HT1080 (cell line): ENCODE measurements at places on chromosomes 2 and 18. TPM values are rescaled to one million over a fixed set of nuclear protein-coding genes. Genes with fewer than 3 reads are reported as not detected.

LHCGR gene
- not detected in 2 replicates for total RNA-seq

CD226 gene
- 0.03 and 0.17 TPM in 2 replicates for total RNA-seq

UGT1A9 gene
- not detected in 2 replicates for total RNA-seq

BMP10 gene
- total RNA-seq = not detected in 2 replicates

TMEM18 gene
- total RNA-seq = 22.5 and 27.5 TPM in 2 replicates

COBLL1 gene
- total RNA-seq = 5.2 and 8.3 TPM in 2 replicates

FAM124B gene
- not detected in 2 replicates for total RNA-seq

ACOXL gene
- total RNA-seq = not detected in 2 replicates

POTEJ gene
- total RNA-seq = not detected in 2 replicates

UPP2 gene
- not detected in 2 replicates for total RNA-seq

GRCh38 chr18:62289047-62289446, 36.1 kb upstream of the TNFRSF11A start:
- no peak for DNase-seq

DNA sequence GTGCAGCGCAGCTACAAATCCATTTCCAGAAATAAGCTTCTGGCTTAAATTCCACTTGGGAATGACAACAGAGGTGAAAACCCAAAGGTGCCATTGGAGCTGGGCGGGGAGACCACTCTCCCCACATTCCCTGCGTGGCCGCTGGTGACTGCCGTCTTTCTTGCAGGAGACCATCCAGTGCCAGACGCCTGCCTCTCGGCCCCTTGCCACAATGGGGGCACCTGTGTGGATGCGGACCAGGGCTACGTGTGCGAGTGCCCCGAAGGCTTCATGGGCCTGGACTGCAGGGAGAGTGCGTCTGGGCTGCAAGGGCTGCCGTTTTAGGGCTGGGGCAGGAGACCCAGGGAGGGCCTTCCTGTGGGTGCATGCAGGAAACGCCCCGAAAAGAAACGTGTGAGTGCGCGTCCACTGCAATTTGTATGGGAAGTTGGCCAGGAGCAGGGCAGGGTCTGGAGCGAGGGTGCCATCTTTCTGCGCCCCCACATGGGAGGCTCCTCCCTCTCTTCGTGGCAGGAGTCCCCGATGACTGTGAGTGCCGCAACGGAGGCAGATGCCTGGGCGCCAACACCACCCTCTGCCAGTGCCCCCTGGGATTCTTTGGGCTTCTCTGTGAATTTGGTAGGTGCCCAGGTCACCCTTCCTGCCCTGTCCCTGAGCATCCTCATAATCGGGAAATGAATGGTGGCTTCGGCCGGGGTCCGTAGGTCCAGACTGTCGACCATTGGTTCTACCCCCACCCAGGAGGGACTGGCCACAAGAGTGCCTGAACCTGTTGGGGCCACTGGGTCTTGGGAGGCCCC, 49.9 kb downstream of the SNED1 start:
- DNase-seq = no peak

GRCh38 chr2:177207101-177207500, 5.5 kb upstream of the HNRNPA3 start:
- no peak for DNase-seq

GRCh38 chr2:104164721-104165252, 689.1 kb upstream of the POU3F3 start:
- no peak for DNase-seq

DNA sequence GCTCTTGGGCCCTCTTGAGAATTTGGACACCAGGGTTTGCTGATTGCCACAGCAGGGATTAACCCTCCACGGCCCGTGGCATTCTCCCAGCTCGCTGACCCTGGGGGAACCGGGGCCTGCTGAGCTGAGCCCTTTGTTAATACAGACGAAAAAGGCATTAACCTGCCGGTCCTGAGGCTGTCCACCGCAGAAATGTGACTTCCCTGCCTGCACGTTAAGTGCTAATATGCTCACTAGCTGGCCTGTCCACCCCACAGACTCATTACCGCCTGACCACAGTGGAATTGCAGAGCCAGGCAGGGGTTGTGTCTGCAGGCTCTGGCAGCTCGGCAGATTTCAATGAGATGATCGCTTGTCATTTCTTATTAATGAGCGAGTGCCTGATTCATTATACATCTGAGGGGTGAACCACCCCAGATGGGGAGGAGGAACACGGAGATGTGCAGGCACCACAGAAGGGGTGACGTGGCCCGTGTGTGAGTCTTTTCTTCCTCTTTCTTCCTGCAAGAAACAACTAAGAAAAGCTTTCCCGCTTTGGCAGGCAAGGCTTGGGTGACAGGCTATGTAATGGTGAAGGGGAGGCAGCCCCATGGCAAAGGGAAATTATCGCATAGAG, 126.0 kb downstream of the GLI2 start:
- DNase-seq = peak; percentile 66

DNA sequence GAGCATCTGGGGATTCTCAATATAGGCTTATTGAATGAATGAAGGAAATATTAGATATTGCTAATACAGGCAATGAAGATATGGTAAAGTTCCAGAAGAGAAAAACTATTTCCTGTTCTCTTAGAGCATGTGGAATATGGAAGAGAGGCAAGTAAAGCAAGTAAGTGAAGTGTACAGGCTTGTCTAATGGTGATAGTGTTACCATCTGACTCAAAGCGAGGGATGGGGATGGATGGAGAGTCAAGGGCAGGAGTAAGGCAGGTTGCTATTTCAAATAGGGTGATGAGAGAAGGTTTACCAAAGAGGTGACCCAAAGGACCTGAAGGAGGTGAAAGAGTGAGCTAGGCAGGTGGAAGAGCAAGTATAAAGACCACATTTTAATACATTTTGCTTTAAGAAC, 55.2 kb upstream of the SLC38A11 start:
- no peak for DNase-seq

DNA sequence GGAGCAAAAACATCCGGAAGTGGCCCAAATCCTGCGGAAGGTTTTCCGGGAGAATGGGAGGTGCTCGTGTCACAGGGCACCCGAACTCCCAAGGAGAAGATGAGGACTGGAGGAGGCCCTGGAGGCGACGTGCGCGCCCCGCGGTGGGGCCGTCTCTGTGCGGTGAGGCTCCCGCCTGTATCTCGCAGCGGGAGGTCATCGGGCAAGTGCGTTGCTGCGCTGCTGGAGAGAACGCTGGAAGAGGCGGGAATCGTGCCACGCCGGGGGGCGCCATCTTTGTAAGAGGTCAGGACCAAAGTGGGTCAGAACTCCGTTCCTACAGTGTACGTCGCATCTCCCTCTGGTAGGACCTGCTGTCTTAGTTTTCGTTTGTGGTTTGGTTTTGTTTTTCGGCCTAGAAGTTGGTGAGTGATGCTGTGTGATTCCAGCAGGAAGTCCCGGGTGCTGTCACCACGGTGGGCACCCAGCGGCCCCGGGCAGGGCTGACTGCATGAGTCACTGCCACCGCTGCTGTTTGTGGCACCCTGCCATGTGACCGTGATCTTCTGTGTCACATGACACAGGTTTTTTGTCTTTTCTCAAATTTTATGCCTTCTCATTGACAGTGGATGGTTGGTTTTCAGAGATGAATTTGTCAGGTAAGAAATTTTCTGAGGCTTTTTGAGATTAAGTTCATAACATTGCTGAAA, 21.5 kb upstream of the ATP9B start:
- DNase-seq = peak; percentile 46

DNA sequence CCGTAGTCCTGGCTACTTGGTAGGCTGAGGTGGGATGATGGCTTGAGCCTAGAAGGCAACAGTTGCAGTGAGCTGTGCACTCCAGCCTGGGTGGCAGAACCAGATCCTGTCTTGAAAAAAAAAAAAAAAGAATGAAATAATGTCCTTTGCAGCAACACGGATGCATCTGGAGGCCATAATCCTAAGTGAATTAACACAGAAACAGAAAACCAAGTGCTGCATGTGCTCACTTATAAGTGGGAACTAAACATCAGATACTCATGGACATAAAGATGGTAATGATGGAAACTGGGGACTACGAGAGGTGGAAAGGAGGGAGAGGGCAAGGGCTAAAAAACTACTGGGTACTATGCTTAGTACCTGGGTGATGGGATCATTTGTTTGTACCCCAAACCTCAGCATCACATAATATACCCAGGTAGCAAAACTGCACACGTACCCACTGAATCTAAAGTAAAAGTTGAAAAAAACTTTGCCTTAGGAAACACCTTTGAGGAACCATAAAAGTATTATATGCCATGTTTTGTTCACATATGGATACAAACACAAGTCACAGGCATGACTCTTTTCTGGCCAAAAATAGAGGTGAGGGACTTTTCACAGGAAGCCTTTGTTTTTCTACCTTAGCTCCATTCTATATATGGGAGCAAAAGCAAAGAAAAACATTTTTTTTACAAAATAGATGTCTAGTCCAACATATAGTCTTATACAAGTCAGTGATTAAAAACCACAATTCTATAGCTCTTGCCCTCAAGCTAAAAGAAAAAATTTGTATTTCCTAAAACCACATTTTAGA, 36.6 kb downstream of the GPR155 start:
- DNase-seq = no peak

GRCh38 chr2:219857751-219858150, 230.3 kb downstream of the SLC4A3 start:
- DNase-seq = no peak

DNA sequence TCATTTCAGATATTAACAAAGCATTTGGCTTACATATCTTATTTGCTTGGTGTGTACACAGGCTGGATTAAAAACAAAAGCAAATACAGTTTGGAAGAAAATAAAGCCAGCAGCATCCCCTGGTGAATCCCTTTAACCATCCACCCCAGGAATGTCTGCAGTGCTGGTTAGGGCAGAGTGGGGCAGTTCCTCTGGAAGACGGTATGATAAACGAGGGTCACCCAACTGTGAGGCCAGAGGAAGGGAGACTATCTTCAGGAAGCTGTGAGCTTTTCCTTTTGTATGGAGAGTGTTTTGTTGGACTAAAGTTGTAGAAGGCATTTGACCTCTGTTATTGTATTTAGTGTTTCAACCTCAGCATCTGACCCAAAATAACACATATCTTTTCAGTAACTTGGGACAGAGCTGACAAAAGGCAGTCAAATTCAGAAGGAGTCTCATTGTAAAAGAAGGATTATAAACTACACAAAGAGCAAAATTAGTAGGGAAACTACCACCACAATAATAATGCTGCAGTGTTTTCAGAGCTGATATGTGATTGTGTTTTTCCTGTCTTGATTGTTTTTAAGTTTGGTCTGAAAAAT, 159.1 kb downstream of the FMNL2 start:
- DNase-seq = no peak

DNA sequence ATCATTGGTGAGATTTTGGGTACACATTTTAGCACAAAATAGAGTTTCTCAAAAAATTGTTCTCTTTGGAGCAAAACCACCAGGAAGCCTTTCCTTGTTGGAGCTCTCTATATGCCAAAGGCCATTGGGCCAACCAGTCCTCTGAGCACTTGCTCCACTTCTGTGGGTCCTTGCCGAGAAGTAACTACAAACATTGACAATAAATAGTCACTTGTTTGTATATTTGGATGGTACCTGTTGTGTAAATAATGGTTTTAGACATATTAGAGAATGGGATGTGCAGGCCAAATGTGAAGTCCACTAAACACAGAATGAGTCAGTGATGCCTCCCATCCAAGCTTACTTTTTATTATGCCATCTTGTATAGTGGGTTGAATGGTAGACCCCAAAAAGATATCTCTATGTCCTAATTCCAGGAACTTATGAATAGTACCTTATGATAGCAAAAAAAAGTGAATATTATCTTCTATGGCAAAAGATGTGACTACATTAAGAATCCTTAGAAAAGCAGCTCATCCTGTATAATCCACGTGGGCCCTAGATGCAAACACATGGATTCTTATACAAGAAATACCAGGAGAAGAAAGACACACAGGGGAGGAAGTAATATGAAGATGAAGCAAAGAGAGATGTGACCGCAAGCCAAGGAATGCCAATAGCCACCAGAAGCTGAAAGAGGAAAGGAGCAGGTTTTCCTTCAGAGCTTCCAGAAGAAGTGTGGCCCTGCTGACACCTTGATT, 24.6 kb downstream of the SRD5A2 start:
- no peak for DNase-seq

GRCh38 chr2:117058366-117058765, 756.1 kb upstream of the DDX18 start:
- peak; percentile 23 for DNase-seq

DNA sequence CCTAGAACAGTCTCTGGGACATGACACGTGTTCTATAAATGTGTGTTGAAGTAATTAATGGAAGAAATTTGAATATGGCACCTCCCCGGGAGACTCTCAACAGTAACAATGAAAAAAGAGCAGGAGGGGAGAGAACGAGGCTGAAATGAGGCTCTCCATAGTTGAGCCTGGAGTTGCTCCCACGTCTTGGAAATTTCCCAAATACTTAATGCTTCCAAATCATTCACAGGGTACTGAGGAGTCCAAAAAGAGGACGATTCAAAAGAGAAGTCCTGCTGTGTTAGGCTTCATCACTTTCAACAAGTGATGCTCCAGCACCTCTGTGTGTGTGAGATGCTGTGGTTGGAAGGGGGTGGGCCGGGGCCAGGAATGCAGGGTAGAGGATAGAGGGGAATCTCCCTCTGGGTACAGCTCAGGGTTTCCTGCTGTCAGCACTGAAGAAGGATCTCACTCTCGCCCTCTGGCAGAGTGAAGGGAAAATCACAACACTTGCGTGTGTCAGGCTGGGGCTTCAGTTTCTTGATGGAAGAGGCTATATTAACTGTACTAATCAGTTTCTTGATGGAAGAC, 18.1 kb upstream of the ZNF407 start:
- peak; percentile 6 for DNase-seq

GRCh38 chr18:22912835-22913234, 20.3 kb upstream of the RBBP8 start:
- no peak for DNase-seq

- no peak for DNase-seq
These were observed 209.5 kb upstream of the SMAD7 start for GRCh38 chr18:49160079-49160930.

GRCh38 chr2:9573013-9573720, 17.5 kb upstream of the ADAM17 start:
- peak; percentile 70 for DNase-seq

- DNase-seq = no peak
These were observed 11.4 kb downstream of the MROH2A start for GRCh38 chr2:233789554-233789953.

DNA sequence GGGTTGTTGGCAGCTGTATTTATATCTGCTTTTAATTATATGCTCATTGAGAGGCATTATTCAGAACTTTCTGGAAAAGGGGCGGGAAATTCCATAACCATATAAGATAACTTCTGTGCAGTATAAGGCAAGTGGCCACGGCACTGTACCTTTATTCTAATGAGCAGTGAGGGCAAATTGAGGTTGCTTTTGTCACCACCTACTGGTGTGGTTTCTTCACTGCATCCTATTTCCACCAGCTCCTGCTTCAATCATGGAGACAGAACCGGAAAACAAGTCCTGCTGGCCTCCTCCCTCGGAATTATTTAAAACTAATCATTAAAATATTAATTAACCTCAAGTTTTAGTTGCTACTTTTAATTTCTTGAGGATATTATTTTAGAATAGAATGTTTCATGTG, 759.4 kb downstream of the CBLN2 start:
- peak; percentile 34 for DNase-seq
